ENCODE measurements at places on chromosomes 5 and 9.

DNA sequence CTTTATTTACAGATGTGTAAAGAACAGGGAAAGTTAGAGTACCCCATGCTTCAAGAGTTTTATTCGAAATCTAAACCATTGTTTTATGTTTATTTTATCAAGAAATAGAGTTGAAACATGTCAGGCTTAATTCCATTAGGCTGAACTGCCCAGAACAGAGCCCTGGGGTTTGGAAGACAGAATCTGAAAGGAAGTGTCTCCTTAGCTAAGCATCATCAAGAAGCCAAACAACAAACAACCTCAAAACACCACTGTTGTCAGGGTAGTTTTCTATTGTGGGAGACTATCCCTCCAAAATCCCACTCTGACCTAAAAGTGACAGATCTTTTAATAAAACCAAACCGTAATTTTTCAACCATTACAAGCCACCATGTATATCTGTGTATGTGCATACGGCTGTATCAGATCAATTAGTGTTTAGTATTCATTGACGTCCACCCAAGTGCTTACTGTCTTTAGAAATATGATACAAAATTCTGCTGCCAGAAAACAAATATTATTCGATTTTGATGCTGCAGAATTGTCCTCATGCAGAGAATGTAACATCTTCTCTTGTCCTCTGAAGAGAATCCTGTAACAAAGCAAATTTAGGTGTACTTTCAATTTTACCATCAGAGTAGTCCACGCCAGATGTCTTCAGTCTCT, 271.9 kb upstream of the TMEM161B start:
- no peak overlapping the region for H3K27ac ChIP-seq
- no peaks in the 10 kb centered on the region for H3K36me3 ChIP-seq
- no peaks in the 10 kb centered on the region for H3K4me1 ChIP-seq
- no peaks in the 10 kb centered on the region for H3K27me3 ChIP-seq
- no peak for DNase-seq

- no peak overlapping the region for H3K4me3 ChIP-seq
- H3K36me3 ChIP-seq: no peaks in the 10 kb centered on the region
- peaks cover 16% of the 10 kb centered on the region for H3K4me1 ChIP-seq
- peaks cover 7% of the 10 kb centered on the region for H3K27me3 ChIP-seq
- no peak overlapping the region for H3K27ac ChIP-seq
Observed at GRCh38 chr5:38697013-38697412, 140.6 kb upstream of the LIFR start.

- H3K27ac ChIP-seq: no peak overlapping the region
- H3K36me3 ChIP-seq: no peaks in the 10 kb centered on the region
- H3K4me1 ChIP-seq: peaks cover 6% of the 10 kb centered on the region
- no peak overlapping the region for H3K4me3 ChIP-seq
- peaks cover 7% of the 10 kb centered on the region for H3K27me3 ChIP-seq
Observed at GRCh38 chr9:19032406-19032805, 603 bp downstream of the SAXO1 start.

DNA sequence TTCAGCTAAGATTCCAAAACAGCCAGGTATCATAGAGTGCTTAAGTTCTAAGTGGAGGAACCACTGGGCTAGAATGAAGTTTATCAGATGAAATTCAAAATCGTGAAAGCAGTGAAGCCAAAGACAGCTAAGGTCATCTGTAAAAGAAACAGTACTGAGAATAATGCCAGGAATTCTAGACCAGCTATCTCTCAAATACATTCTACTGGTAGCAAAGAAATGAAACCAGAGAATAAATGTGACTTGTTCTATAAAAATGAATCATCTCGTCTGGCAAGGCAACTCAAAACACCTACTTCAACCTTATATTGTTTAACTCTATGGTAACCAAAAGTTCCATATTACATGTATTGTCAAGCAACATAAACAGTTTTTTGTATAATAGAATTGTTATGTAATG, 51.3 kb upstream of the RGMB start:
- no peaks in the 10 kb centered on the region for H3K27me3 ChIP-seq
- peaks cover 5% of the 10 kb centered on the region for H3K36me3 ChIP-seq
- H3K27ac ChIP-seq: no peak overlapping the region
- no peak for DNase-seq

GRCh38 chr5:141824717-141825116, 53.5 kb downstream of the PCDH1 start:
- no peak overlapping the region for H3K4me3 ChIP-seq
- H3K36me3 ChIP-seq: no peaks in the 10 kb centered on the region
- no peak for DNase-seq
- H3K4me1 ChIP-seq: peaks cover 6% of the 10 kb centered on the region
- peaks cover 12% of the 10 kb centered on the region for H3K27me3 ChIP-seq

DNA sequence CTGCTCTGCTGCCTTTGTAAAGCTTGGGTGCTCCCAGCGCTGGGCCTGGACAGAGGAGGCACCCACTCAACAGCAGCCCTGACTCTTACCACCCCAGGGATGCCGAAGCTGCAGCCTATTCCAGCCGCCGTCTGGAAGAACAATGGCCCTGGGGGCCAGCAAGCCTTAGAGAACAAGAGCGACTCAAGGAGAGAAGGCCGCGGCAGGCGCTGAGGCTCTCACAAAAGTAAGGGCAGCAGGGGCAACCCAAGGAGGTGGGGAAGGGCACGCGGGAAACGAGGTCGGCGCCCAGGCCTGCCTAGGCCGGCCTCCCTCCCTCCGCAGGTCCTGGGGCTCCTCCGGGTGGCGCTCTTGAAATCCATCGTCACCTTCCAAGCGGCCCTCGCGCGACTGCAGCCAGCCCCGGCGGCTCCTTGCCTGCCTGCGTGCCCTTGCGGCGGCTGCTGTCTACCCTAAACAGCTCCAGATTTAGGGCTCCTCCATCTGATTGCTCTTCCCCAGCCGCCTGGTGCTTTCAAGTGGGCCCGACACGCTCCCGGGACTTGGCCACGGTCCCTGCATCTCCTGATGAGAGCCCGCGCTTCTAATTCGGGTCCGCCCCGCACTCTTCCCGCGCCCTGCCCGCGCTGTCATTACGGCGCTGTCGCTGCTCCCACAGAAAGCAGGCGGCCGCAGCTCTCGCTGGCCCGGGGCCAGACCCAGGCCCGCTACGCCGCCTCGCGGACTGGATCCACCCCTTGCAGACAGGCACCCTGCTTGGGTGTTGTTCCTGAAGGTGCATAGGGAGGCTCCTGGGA, 213.3 kb downstream of the SEMA6A start:
- no peaks in the 10 kb centered on the region for H3K36me3 ChIP-seq
- no peak for DNase-seq
- H3K27ac ChIP-seq: no peak overlapping the region
- peaks cover 14% of the 10 kb centered on the region for H3K4me1 ChIP-seq
- H3K4me3 ChIP-seq: peak overlapping the region; percentile 84
- peaks cover 21% of the 10 kb centered on the region for H3K27me3 ChIP-seq

GRCh38 chr5:8561854-8562253, 692.9 kb downstream of the MTRR start:
- H3K4me1 ChIP-seq: peaks cover 6% of the 10 kb centered on the region
- no peak for DNase-seq
- peaks cover 8% of the 10 kb centered on the region for H3K27me3 ChIP-seq
- H3K27ac ChIP-seq: no peak overlapping the region
- H3K4me3 ChIP-seq: no peak overlapping the region

- H3K4me1 ChIP-seq: peaks cover 5% of the 10 kb centered on the region
- no peaks in the 10 kb centered on the region for H3K36me3 ChIP-seq
- no peaks in the 10 kb centered on the region for H3K27me3 ChIP-seq
- H3K27ac ChIP-seq: no peak overlapping the region
- DNase-seq: no peak
Observed at GRCh38 chr5:75320371-75320770, 16.6 kb upstream of the HMGCR start.

GRCh38 chr9:133712221-133713100, 25.7 kb downstream of the SARDH start:
- H3K36me3 ChIP-seq: no peaks in the 10 kb centered on the region
- DNase-seq: no peak
- no peaks in the 10 kb centered on the region for H3K27me3 ChIP-seq
- H3K4me3 ChIP-seq: no peak overlapping the region
- H3K27ac ChIP-seq: no peak overlapping the region

DNA sequence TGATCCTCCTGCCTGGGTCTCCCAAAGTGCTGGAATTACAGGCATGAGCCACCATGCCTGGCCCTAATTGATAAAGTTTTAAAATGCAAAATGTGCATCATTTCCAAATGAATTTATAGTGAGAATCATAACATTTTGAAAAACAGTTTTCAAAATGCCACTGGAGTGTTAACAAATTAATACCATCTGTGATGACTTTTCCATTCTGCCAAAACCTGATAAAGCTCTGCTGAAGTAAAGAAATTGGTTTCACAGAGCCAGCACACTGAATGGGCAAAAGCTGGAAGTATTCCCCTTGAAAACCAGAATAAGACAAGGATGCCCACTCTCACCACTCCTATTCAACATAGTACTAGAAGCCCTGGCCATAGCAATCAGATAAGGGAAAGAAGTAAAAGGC, 89.6 kb downstream of the MUSK start:
- peaks cover 3% of the 10 kb centered on the region for H3K27me3 ChIP-seq
- no peak for DNase-seq
- H3K4me1 ChIP-seq: peaks cover 7% of the 10 kb centered on the region
- peaks cover 3% of the 10 kb centered on the region for H3K36me3 ChIP-seq
- no peak overlapping the region for H3K27ac ChIP-seq
- no peak overlapping the region for H3K4me3 ChIP-seq

DNA sequence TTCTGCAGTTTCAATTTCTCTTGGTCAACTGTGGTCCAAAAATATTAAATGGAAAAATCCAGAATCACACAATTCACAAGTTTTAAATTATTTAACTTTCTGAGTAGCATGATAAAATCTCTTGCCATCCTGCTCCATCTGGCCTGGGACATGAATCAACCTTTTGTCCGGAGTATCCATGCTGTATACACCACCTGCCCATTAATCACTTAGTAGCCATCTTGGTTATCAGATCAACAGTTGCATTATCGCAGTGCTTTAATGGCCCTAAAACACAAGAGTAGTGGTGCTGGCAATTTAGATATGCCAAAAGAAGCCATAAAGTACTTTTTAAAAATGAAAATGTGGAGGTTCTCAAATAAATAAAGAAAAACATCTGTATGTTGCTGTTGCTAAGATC, 25.3 kb downstream of the EFCAB9 start:
- H3K4me1 ChIP-seq: peaks cover 4% of the 10 kb centered on the region
- H3K4me3 ChIP-seq: no peak overlapping the region
- DNase-seq: no peak
- H3K36me3 ChIP-seq: peaks cover 68% of the 10 kb centered on the region
- H3K27ac ChIP-seq: no peak overlapping the region

DNA sequence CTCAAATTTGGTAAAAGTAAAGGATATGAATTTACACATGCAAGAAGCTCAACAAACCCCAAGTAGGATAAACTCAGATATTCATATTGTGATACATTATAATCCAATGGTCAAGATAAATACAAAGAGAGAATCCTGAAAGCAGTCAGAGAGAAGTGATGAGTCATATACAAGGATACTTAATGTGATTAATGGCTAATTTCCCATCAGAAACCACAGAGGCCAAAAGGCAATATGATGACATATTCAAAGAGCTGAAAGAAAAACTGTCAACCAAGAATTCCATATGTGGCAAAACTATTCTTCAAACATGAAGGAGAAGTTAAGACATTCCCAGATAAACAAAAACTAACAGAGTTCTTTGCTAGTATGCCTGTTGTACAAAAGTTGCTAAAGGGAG, 19.5 kb upstream of the IRF1 start:
- DNase-seq: no peak
- no peaks in the 10 kb centered on the region for H3K27me3 ChIP-seq
- H3K36me3 ChIP-seq: no peaks in the 10 kb centered on the region
- no peaks in the 10 kb centered on the region for H3K4me1 ChIP-seq
- H3K27ac ChIP-seq: no peak overlapping the region
- no peak overlapping the region for H3K4me3 ChIP-seq

GRCh38 chr5:7991125-7991821, 122.3 kb downstream of the MTRR start:
- no peaks in the 10 kb centered on the region for H3K27me3 ChIP-seq
- H3K4me1 ChIP-seq: no peaks in the 10 kb centered on the region
- H3K36me3 ChIP-seq: no peaks in the 10 kb centered on the region
- H3K4me3 ChIP-seq: no peak overlapping the region

- peaks cover 31% of the 10 kb centered on the region for H3K27me3 ChIP-seq
- H3K36me3 ChIP-seq: no peaks in the 10 kb centered on the region
- peak overlapping the region; percentile 84 for H3K27ac ChIP-seq
- DNase-seq: no peak
- peak overlapping the region; percentile 88 for H3K4me3 ChIP-seq
Observed at GRCh38 chr5:136079195-136079985, 50.6 kb downstream of the TGFBI start.

GRCh38 chr5:52356311-52356918, 431.3 kb upstream of the ITGA1 start:
- H3K27me3 ChIP-seq: no peaks in the 10 kb centered on the region
- H3K36me3 ChIP-seq: no peaks in the 10 kb centered on the region
- H3K27ac ChIP-seq: no peak overlapping the region

DNA sequence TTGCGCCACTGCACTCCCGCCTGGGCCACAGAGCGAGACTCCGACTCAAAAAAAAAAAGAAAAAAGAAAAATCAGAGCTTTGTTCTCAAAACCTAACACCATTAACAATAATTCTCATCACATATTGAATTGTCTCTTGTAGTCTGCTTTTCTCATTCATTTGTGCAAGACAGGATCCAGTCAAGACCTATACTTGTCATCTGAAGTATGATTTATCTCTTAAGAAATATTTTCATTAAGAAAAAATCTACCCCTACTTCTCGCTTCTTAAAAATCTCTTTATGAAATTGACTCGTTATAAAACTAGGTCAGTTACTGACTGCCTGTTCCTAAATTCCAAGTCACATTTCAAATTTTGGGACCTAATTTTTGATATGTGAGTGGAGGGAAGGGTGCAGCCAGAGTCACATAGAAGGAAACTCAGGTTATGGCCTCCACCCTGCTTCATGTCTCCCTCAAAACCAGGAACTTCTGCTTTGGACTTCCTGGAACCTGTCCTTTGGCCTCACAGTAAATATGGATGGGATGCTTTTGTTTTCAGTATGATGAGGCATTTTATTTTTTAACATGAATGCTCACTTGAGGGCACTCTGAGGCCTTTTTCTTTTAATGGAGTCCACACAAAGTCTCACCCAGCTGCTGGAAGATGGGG, 18.9 kb downstream of the ZNF169 start:
- H3K36me3 ChIP-seq: peaks cover 48% of the 10 kb centered on the region
- H3K4me3 ChIP-seq: no peak overlapping the region
- no peaks in the 10 kb centered on the region for H3K27me3 ChIP-seq
